ENCODE measurements at places on chromosomes 1 and 21.
A peak's percentile ranks its signal among the peaks of the same experiment; 100 is the strongest.

GRCh38 chr21:17709266-17709611, 96.5 kb upstream of the BTG3 start:
- DNase-seq = no peak

GRCh38 chr1:204565617-204566582, 49.7 kb downstream of the MDM4 start:
- DNase-seq = no peak

DNA sequence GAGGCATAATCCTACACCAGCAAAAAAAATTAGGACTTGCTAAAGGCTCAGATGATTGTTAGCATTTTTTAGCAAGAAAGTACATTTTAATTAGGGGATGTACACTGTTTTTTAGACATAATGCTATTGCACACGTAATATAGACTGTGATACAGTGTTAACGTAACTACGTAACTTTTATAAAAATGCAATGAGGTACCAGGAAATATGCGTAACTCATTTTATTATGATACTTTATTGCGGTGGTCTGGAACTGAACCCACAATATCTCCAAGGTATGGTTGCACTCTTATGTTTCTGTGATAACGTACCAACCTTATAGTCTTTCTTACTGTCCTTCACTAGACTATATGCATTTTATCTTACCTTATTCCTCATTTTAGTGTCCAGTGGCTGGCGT, 62.8 kb upstream of the B3GALT2 start:
- DNase-seq = no peak

GRCh38 chr1:207901041-207901653, 9.8 kb downstream of the CD34 start:
- no peak for DNase-seq

DNA sequence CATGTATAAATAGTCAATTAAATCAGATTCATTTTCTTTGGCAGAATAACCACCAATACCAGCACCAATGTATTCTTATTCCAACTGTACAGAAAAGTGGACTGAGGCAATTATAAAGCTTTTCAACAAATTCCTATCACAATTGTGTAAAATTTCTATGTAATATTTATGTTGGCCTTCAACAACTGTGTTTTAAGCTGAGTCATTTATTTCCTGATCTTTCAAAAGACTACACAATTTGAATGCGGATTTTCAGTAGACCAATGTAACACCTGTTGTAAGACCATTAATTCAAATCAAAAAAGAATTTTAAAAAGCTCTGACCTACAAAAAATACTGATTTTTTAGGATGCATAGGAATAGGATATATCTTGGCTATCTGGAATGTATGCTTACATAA, 25.5 kb downstream of the GPATCH2 start:
- DNase-seq = no peak

GRCh38 chr1:236120721-236121153, 21.6 kb upstream of the GPR137B start:
- no peak for DNase-seq

DNA sequence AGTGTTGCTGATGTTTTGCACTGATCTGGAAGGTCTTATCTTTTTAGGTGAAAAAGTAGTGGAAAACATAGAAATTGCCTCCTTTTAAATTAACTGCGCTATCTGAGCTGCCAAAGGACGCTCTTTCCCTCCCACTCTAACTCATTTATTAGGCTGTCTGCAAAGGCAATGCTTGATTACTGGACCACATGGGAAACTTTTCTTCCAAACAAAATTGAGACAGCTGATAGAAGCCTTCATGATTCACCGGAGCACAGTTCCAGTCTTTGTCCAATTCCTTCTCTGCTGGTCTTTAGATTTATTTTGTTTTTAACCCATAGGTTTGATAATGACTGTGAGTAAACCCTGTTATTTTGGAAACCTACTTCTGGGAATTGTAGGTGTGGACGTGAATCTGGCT, 93.0 kb upstream of the RAVER2 start:
- DNase-seq = no peak

- no peak for DNase-seq
Measured at GRCh38 chr1:201648066-201648906, 109.4 kb downstream of the NAV1 start.

DNA sequence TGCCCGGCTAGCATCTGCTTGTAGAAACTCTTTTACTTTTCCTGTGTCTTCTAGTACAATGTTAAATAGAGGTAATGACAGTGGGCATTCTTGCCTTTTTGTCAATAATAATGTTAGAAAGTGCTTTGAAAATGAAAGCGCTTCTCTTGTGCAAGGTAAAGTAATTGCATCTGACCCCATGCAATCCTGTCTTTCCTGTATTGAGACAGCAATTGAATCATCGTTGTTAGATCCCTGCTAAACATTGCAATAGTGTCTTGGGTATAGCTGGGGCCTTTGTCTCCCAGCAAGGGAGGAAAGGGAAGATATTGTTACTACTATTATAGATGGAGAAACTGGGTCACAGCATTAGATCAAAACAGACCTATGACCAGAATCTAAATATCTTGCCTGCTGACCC, 80.9 kb downstream of the TLR5 start:
- DNase-seq = no peak

GRCh38 chr1:86448670-86449069, 20.1 kb upstream of the CLCA1 start:
- DNase-seq = no peak

DNA sequence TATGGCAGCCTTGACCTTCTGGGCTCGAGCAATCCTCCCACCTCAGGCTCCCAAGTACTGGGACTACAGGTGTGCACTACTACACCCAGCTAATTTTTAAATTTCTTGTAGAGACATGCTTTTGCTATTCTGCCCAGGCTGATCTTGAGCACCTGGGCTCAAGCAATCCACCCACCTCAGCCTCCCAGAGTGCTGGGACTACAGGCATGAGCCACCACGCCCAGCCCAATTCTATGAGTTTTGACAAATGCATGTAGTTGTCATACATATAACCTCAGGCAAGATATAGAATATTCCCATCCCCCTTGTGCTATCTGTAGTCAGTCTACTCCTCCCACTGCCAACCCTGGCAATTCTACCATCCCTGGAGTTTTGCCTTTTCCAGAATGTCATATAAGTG, 38.7 kb upstream of the TTC22 start:
- DNase-seq = no peak

DNA sequence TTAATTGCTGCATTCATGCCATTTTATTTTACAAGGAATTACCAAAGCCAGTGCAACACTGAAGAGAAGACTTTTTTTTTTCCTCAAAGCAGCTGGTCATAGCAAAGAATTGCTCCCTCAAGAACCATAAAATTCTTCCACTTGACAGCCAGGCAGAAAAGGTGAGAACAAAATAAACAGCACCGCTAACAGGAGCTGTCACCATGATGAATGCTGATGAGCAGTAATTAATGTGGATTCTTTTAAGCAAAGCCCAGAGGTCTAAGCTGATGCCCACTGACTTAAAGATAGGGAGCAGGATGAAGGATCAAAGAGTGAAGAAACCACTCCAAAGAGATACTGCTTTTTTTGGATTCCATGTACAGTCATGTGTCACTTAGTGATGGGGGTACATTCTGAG, 428.4 kb downstream of the BRINP3 start:
- DNase-seq = no peak

DNA sequence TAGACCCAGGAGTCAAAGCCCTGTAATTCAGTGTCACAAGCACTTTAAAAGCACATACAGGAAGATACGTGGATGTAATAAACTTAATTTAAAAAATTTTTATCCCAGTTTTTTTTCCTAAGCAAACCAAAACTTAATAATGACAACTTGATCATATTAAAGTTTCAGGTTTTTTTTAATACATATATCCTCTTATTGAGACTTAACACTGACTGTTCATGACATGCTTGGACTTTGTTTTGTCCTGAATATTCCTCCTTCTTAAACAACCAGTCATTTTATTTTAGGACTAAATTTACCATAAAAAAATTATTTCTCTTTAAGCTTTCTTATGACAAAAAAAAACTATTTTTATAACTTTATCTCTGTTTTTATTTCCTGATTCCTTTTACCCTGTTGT, 64.1 kb downstream of the WDR4 start:
- no peak for DNase-seq

DNA sequence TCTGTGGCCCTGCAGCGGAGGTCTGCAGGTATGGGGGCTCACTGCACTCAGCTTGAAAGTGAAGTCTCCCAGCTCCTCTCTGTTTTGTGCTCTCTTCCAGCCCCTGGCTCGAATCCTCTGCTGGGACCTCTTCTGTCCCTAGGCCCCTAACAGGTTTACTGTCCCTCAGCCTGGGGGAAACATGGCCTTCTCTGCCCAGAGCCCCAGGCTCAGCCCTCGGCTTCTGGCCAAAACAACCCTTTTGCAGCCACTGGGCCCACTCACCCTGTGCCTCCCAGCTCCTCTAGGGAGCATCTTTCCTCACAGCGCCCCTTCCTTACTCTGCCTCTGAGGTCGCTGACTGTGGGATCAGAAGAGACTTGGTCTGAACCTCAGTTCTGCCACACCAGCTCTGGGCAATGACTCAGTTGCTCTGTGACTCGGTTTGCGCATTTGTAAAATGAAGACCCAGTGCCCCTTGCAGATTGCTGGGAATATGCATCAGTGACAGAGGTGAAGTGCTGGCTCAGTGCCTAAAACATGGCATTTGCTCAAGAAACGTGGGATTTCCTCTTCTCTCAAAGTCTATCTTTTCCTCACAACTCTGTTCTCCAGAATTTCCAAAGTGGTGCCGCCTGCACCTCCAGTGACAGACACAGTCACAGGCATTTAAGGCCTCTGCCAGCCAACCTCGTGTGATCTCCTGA, 26.5 kb upstream of the TENT5C start:
- DNase-seq = peak; percentile 62

- no peak for DNase-seq
Measured at GRCh38 chr21:25080141-25080540, 527.1 kb downstream of the MRPL39 start.

DNA sequence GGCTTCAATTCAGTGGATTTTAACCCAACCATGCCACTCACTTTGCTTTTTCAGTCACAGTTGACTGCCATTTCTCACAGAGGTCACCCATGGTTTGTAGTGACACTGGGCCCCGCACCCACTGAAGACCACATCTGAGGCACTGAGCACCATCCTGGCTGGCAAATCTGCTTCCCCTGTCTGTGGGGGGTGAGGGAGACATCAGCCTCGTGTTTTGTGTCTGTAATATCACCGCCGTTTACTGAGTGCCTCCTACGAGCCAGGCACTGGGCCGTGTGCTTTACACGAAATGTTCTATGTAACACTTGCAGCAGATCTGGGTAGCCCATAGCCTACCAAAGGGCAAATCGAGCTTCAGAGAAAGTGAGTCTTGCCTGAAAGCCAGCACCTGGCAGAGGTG, 161.8 kb downstream of the PGBD5 start:
- DNase-seq = no peak

DNA sequence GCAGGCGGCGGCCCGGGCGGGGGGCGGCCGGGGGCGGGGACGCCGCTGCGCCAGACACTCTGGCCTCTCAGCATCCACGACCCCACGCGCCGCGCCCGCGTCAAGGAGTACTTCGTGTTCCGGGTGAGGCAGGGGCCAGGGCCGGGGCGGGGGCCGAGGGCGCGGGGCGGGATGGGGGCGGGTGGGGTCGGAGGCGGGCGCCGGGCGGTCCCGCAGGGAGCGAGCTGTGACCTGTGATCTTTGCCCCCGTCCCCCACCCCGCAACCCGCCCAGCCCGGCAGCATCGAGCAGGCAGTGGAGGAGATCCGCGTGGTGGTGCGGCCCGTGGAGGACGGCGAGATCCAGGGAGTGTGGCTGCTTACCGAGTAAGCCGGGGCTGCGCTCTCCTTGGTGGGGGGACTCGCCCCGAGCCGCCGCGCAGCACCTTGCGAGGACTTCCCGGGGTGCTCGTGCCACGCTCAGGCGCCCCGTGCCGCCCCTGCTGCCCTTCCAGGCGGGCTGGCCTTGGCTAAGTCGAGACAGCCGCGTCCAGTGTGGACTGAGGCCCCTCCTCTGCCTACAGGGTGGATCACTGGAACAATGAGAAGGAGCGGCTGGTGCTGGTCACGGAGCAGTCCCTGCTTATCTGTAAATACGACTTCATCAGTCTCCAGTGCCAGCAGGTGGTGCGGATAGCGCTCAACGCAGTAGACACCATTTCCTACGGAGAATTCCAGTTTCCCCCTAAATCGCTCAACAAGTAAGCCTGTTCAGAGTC, 514 bp downstream of the TPRG1L start:
- DNase-seq = no peak

- no peak for DNase-seq
Measured at GRCh38 chr1:238681451-238681850, 704.9 kb upstream of the CHRM3 start.

GRCh38 chr1:86245566-86246190, 89.1 kb upstream of the COL24A1 start:
- no peak for DNase-seq

- no peak for DNase-seq
Measured at GRCh38 chr21:46649356-46649755, 13.9 kb downstream of the PRMT2 start.

GRCh38 chr1:228486596-228487335, 416 bp upstream of the RNF187 start:
- DNase-seq = peak; percentile 89

- DNase-seq = no peak
Measured at GRCh38 chr1:236893626-236894545, 98.8 kb downstream of the MTR start.

DNA sequence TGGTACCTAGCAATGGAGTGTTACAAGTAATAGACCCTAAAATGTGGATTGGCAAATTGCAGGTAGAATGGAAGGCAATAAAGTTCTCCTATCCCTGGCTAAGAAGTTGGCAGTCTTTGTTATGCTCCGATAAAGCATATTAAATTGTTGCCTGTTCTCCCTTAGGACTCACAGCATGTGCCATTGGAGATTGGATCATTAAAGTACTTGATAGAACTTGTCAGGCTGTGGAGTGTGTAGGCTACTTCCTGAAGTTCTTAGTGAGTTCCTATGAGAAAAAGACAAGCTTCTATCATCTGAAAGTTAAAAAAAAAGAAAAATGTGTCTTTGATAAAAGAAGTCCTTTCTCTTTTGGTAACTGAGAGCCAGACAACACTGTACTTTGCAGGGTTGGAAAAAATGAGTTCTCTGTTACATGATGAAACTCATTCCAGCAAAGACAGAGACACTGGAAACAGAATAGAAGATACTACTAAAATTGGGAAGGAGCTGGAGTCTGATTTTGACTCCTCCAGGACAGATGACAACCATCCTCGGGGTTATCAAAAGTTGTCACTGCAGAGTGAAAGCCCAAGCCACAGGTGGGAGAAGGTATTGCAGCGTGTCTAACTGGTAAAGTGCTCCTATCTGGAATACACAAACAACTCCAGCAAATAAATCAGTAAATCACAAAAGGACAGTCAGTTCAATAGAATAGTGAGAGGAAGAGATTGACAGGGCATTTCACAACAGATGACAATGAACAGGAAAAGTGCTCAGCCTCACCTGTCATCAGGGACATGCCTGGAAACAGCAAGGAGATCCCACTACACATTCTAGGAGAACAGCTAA, 87.5 kb upstream of the WDR26 start:
- no peak for DNase-seq

GRCh38 chr1:116684575-116684974, 17.0 kb upstream of the IGSF3 start:
- no peak for DNase-seq

Measured in coronary artery (tissue), 2 donors.